Immature natural killer cell (primary cell): ENCODE measurements at places on chromosomes 7 and 10.

DNA sequence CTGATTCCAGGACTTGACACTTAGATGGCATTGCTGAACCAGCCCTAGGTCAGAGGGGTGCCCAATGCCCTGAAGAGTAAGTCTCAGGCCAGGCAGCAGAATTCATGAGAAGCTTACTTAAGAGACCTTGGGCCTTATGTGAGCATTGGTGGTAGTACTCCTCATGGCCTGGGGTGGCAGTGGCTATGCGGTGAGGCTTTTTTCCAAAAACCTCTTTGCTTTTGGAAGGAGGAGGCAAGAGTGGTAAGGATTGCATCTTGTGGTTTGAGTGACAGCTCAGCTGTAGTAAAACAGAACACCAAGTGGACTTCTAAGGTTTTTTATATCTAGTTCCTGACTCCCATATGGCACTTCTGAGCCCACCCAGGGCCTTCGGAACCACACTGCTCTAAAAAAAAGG is 459.0 kb upstream of the STEAP1 start:
- H3K27ac ChIP-seq: no peak overlapping the region
- no peaks in the 10 kb centered on the region for H3K36me3 ChIP-seq
- no peak overlapping the region for H3K4me3 ChIP-seq
- no peaks in the 10 kb centered on the region for H3K27me3 ChIP-seq
- DNase-seq: no peak
- no peaks in the 10 kb centered on the region for H3K4me1 ChIP-seq

DNA sequence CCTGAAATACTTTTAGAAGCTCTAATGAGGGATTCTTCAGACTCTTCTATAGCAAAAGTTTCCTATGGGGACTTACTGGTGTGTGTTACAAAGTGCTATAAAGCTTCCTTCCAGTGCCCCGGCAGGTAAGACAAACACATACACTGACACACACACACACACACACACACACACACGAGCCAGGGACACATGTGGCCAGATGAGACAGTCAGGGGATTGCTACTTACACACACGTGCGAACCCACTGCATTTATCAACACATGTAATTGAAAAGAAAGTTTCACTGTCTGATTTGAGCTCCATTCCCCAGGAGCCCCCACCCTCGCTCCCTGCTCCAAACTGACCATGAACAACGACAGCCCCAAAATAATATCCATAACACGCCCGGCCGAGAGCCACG is 119.8 kb downstream of the PRPF18 start:
- no peak for DNase-seq
- peaks cover 19% of the 10 kb centered on the region for H3K4me1 ChIP-seq
- peaks cover 2% of the 10 kb centered on the region for H3K27me3 ChIP-seq
- no peak overlapping the region for H3K4me3 ChIP-seq
- no peak overlapping the region for H3K27ac ChIP-seq

- H3K27ac ChIP-seq: no peak overlapping the region
- DNase-seq: no peak
- H3K36me3 ChIP-seq: no peaks in the 10 kb centered on the region
- H3K27me3 ChIP-seq: peaks cover 8% of the 10 kb centered on the region
- no peaks in the 10 kb centered on the region for H3K4me1 ChIP-seq
- H3K4me3 ChIP-seq: no peak overlapping the region
These were observed 135.2 kb downstream of the DIP2C start for GRCh38 chr10:554182-554848.

GRCh38 chr10:1572519-1573333 is 164.6 kb downstream of the ADARB2 start:
- DNase-seq: no peak
- no peaks in the 10 kb centered on the region for H3K36me3 ChIP-seq

- DNase-seq: peak; percentile 27
- no peaks in the 10 kb centered on the region for H3K27me3 ChIP-seq
- peaks cover 38% of the 10 kb centered on the region for H3K4me1 ChIP-seq
- H3K27ac ChIP-seq: peak overlapping the region; percentile 22
These were observed 103.2 kb downstream of the NRBF2 start for GRCh38 chr10:63236113-63236935.

GRCh38 chr10:97267671-97268070 is 24.8 kb downstream of the ARHGAP19 start:
- no peak for DNase-seq
- H3K36me3 ChIP-seq: peaks cover 12% of the 10 kb centered on the region

- peaks cover 5% of the 10 kb centered on the region for H3K27me3 ChIP-seq
- H3K27ac ChIP-seq: peak overlapping the region; percentile 54
- peaks cover 94% of the 10 kb centered on the region for H3K4me1 ChIP-seq
- H3K4me3 ChIP-seq: no peak overlapping the region
- DNase-seq: no peak
- no peaks in the 10 kb centered on the region for H3K36me3 ChIP-seq
These were observed 12.7 kb downstream of the KMT2E start for GRCh38 chr7:105026750-105027149.

DNA sequence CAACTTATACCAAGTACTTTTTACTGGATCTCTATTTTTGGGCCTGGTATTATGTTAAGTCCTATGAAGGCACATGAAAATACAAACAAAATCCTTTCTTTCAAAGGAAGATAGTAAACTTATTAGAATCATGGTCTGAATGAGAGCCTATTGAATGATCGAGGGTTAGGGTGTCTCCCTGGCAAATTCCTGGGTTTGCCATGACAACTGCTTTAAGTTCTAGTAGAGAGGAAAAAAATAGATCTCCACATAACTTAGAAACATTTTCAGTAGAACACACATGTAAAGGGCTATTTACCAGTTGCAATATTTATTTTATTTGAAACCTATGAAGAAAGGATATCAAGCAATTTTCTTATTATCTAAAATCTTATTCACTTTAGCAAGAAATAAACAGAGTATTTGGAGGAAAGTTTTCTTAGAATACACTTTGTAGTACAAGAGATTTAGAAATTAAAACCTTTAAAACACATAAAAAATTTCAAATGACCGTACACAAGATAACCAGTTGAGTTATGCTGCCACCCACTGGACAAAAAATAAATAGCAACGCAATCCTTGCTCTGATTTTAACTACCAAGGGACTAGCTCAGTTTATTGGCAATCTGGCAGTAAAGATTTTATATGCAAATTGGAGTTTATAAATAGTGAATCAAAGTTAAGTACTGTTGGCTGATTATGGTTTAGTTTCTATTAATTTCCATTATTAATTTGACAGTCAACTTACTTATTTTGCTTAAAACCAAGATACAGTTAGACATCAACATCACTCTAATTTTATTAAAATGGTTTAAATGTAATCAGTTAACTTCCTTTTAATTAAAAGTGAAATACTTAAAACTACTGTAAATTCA is 33.9 kb downstream of the CACUL1 start:
- peaks cover 2% of the 10 kb centered on the region for H3K4me1 ChIP-seq
- no peaks in the 10 kb centered on the region for H3K36me3 ChIP-seq
- H3K27ac ChIP-seq: no peak overlapping the region
- no peak overlapping the region for H3K4me3 ChIP-seq

- no peak overlapping the region for H3K27ac ChIP-seq
- H3K4me1 ChIP-seq: peaks cover 22% of the 10 kb centered on the region
- H3K36me3 ChIP-seq: peaks cover under 1% of the 10 kb centered on the region
- DNase-seq: no peak
- H3K4me3 ChIP-seq: no peak overlapping the region
These were observed 151.8 kb downstream of the LRRC4 start for GRCh38 chr7:127879436-127879835.

DNA sequence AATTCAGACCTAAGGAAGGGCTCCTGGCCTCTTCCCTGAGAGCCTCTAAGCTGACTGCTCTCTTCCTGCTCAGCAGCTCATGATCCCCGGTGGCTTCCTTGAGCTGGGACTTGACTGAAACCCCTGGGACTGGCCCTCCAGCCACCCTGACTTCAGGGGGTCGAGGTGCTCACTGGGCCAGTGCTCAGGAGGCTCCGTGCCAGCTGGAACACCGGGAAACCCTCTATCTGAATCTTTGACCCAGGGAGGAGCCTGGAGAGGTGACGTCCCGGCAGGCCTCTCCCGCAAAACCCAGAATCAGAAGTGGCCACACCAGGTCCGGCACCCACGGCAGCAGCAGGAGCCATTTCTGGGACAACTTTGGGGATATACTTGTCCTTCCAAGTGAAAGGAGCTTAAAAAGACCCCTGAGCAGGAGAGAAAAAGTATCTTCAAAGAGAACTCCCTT is 110.7 kb downstream of the WDR37 start:
- no peak for DNase-seq
- no peaks in the 10 kb centered on the region for H3K4me1 ChIP-seq
- no peaks in the 10 kb centered on the region for H3K36me3 ChIP-seq
- no peak overlapping the region for H3K27ac ChIP-seq
- H3K4me3 ChIP-seq: no peak overlapping the region
- peaks cover 2% of the 10 kb centered on the region for H3K27me3 ChIP-seq

- H3K27ac ChIP-seq: no peak overlapping the region
- no peak overlapping the region for H3K4me3 ChIP-seq
- no peaks in the 10 kb centered on the region for H3K36me3 ChIP-seq
- H3K27me3 ChIP-seq: peaks cover 67% of the 10 kb centered on the region
These were observed 1.7 kb upstream of the VGF start for GRCh38 chr7:101166909-101167644.

- no peaks in the 10 kb centered on the region for H3K27me3 ChIP-seq
- no peak overlapping the region for H3K27ac ChIP-seq
- peaks cover 11% of the 10 kb centered on the region for H3K36me3 ChIP-seq
- peaks cover 11% of the 10 kb centered on the region for H3K4me1 ChIP-seq
- H3K4me3 ChIP-seq: no peak overlapping the region
- no peak for DNase-seq
These were observed 12.3 kb downstream of the CISD1 start for GRCh38 chr10:58281092-58281752.

GRCh38 chr10:55104738-55105137 is 303.7 kb upstream of the PCDH15 start:
- DNase-seq: no peak
- H3K27ac ChIP-seq: no peak overlapping the region
- H3K4me3 ChIP-seq: no peak overlapping the region
- no peaks in the 10 kb centered on the region for H3K4me1 ChIP-seq
- no peaks in the 10 kb centered on the region for H3K27me3 ChIP-seq
- no peaks in the 10 kb centered on the region for H3K36me3 ChIP-seq

- no peaks in the 10 kb centered on the region for H3K27me3 ChIP-seq
- DNase-seq: no peak
- H3K4me3 ChIP-seq: no peak overlapping the region
- H3K36me3 ChIP-seq: no peaks in the 10 kb centered on the region
- H3K27ac ChIP-seq: no peak overlapping the region
- peaks cover 16% of the 10 kb centered on the region for H3K4me1 ChIP-seq
These were observed 47.5 kb upstream of the DMBT1 start for GRCh38 chr10:122513053-122513452.

DNA sequence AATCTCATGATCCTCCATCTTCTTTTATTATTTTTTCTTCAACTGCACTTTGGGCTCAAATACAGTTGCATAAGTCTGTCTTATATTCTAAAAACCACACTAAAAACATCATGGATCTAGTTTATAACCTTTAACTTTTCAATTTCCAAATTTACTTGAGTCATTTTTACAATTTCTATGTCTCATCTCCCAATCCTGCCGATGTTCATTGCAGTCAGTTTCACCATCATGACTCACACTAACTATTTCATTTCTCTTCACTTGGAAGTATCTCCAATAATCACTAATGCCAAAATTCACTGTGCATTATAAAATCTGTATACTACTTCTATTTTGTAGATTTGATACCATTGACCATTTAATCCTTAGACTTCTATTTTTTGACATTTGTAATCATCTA is 806.9 kb upstream of the SORCS1 start:
- no peaks in the 10 kb centered on the region for H3K27me3 ChIP-seq
- H3K4me3 ChIP-seq: no peak overlapping the region
- DNase-seq: no peak
- no peaks in the 10 kb centered on the region for H3K36me3 ChIP-seq
- no peak overlapping the region for H3K27ac ChIP-seq
- H3K4me1 ChIP-seq: no peaks in the 10 kb centered on the region

GRCh38 chr7:137360087-137360679 is 16.6 kb upstream of the PTN start:
- H3K4me1 ChIP-seq: no peaks in the 10 kb centered on the region
- no peaks in the 10 kb centered on the region for H3K27me3 ChIP-seq
- DNase-seq: no peak
- H3K36me3 ChIP-seq: no peaks in the 10 kb centered on the region

GRCh38 chr7:129188372-129188891 is at the start of gene SMO:
TSS of gene SMO (plus strand) at chr7:129188633. CDS start at chr7:129189152, 519 bp downstream.
- H3K4me1 ChIP-seq: peaks cover 14% of the 10 kb centered on the region
- no peak within 1 kb of the TSS for H3K27ac ChIP-seq
- peak within 1 kb of the TSS; percentile 79 for H3K4me3 ChIP-seq
- no peaks in the 10 kb centered on the region for H3K36me3 ChIP-seq
- peaks cover 9% of the 10 kb centered on the region for H3K27me3 ChIP-seq
- DNase-seq: no peak

GRCh38 chr7:1707756-1708595 is 37.9 kb downstream of the ELFN1 start:
- no peak overlapping the region for H3K4me3 ChIP-seq
- no peak overlapping the region for H3K27ac ChIP-seq
- no peaks in the 10 kb centered on the region for H3K36me3 ChIP-seq
- DNase-seq: no peak
- peaks cover 5% of the 10 kb centered on the region for H3K27me3 ChIP-seq

DNA sequence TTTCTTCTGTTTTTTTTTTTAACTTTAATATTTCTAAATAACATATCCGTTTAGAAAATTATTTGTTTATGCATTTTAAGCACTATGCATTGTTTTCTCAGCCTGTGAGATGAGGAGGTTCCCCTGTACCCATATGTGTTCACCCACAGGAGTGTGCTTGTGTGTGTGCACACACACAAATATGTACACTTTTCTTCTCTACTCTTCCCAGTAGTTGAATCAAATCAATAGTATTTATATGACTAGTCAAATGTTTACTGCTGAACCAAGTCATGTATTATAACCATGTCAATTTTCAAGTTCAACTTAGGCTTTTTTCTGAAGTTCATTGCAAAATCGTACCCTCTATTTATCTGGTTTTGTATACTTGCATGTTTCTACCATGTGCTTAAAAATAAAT is 37.3 kb downstream of the HDAC9 start:
- no peak overlapping the region for H3K27ac ChIP-seq
- H3K36me3 ChIP-seq: no peaks in the 10 kb centered on the region
- no peak overlapping the region for H3K4me3 ChIP-seq
- no peaks in the 10 kb centered on the region for H3K27me3 ChIP-seq

- peaks cover 4% of the 10 kb centered on the region for H3K36me3 ChIP-seq
- H3K4me3 ChIP-seq: peak overlapping the region; percentile 97
- peaks cover 43% of the 10 kb centered on the region for H3K4me1 ChIP-seq
These were observed 3.3 kb downstream of the LFNG start for GRCh38 chr7:2522780-2523433.

DNA sequence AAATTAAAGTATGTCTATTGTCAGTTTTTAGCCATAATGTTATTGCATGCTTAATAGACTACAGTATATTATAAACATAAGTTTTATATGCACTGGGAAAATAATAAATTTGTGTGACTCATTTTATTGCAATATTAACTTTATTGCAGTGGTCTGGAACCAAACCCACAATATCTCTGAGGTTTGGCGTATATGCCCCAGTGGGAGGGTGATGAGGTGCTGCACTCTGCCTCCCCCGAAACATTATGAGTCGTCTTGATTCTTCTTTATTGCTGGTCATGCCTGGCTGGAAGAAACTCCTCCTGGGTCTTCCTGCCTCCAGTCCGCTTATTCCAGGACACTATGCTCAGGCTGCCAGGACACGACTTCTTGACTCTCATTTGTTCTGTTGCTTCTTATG is 88.4 kb downstream of the MTPN start:
- H3K4me1 ChIP-seq: no peaks in the 10 kb centered on the region
- H3K36me3 ChIP-seq: no peaks in the 10 kb centered on the region
- peaks cover 5% of the 10 kb centered on the region for H3K27me3 ChIP-seq
- H3K27ac ChIP-seq: no peak overlapping the region
- H3K4me3 ChIP-seq: no peak overlapping the region
- DNase-seq: no peak
